Fibroblast of the aortic adventitia (primary cell): ENCODE measurements at places on chromosomes 5 and 9.

- DNase-seq, result peak; percentile 91
Observed at GRCh38 chr5:41649659-41650058, 139.3 kb upstream of the PLCXD3 start.

DNA sequence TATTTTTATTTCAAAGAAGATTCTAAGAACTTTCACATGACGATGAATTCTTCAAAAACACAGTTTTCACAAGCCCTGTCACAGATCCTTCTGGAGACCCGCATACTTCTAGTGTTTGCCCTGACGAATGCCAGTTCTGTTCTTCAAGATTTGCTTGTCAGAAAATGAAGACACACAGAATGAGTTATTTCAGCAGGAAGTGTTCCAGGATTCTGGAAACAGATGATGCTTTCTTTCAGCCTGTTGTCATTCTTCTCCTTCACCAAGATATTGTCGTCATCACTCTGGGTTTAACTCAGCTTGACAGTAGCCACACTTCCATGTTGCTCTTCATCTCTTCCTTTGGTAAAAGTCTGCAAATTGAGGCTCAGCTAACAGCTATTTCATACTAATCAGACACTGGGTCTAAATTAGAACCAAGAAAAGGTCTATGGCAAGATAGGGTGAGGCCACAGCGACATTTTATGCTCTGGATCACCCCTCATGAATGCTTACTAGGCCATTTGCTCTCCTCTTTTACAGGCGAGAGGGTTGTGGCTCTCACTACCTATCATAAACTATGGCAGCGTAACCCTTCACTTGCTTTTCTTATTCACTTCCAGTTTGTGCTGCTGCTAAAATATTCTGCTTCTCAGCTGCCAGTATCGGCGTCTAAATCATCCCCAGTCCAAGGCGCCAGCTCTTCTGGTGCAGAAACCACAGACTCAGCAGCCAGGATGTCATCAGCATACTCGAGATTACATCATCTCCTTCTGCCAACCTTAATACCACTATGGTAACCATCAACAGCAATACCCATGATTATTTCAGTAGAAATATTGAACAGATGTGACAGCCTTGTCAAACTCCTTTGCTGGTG lies 159.6 kb upstream of the TBCA start:
- peak; percentile 25 for DNase-seq

DNA sequence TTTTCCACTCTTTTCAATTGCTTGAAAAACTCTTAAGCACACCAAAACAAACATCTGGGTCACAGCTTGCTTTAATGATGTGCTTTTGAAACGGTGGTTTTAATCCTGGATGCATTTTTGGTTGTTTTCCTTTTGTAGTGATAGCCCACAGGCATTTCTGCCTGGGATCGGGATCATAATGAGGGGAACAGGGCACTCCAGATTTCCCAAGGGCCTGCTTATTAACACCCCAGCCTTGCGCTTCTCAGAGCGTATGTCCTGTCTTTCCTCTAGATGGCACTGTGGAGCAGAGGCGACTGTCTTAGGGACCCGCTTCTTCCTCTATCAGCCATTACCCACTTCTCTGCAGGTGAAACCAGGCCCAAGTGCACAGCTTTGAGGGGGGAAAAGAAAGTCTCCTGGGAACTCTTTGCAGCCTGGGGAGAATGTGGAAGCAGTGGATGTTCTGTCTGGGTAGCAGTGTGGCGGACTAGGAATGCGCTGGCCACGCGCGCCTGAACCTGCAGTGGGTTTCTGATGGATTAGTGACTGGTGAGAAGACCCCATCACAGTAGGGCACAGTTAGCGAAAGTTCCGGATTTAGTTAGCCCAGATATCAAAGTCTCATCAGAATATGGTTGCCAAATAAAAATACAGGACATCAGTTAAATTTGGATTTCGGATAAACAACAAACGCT lies 190.1 kb downstream of the GNA14 start:
- peak; percentile 73 for DNase-seq

GRCh38 chr5:74567411-74567995 lies 73.0 kb downstream of the ENC1 start:
- DNase-seq, result no peak

GRCh38 chr9:136014147-136014923 lies 53.2 kb upstream of the UBAC1 start:
- no peak for DNase-seq
